Psoas muscle (tissue), 8 donors: ENCODE measurements at places on chromosomes 11 and 22. TPM values are rescaled to one million over a fixed set of nuclear protein-coding genes. Genes with fewer than 3 reads are reported as not detected.

- DNase-seq = no peak
Measured at GRCh38 chr11:10476927-10477689, 22.0 kb downstream of the AMPD3 start.

GRCh38 chr11:12109591-12110196 lies 696 bp upstream of the MICAL2 start:
- DNase-seq = no peak

DNA sequence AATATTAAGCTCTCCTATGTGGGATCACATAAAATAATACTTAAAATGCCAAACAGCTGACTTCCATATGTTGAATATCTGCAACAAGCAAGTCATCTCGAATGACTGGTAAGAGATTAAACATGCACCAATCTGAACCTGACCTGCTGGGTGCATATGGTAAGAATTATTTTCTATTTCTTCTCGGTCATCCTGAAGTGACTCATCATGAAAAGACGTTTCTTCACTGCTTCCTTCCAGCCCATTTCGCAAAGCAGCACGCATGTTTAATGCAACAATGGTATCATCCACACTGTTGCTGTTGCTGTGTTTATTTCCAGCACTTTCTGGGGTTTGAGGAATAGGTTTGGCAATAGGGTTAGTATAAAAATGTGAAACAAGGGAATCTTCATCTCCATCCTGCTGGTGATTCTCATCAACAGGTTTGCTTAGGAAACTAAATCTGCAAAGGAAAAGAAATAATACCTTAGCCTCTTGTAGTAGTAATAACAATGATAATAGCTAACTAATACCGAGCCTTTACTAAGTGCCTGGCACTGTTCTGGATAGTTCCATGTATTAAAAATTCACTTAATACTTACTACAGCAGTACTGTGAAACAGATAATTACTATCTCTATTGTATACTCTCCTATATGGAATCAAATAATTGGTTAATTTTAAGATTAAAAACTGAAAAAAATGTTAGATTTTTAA lies 52.0 kb upstream of the CHRNA10 start:
- DNase-seq = no peak

GRCh38 chr11:115389790-115390189 lies 114.4 kb downstream of the CADM1 start:
- DNase-seq = no peak

DNA sequence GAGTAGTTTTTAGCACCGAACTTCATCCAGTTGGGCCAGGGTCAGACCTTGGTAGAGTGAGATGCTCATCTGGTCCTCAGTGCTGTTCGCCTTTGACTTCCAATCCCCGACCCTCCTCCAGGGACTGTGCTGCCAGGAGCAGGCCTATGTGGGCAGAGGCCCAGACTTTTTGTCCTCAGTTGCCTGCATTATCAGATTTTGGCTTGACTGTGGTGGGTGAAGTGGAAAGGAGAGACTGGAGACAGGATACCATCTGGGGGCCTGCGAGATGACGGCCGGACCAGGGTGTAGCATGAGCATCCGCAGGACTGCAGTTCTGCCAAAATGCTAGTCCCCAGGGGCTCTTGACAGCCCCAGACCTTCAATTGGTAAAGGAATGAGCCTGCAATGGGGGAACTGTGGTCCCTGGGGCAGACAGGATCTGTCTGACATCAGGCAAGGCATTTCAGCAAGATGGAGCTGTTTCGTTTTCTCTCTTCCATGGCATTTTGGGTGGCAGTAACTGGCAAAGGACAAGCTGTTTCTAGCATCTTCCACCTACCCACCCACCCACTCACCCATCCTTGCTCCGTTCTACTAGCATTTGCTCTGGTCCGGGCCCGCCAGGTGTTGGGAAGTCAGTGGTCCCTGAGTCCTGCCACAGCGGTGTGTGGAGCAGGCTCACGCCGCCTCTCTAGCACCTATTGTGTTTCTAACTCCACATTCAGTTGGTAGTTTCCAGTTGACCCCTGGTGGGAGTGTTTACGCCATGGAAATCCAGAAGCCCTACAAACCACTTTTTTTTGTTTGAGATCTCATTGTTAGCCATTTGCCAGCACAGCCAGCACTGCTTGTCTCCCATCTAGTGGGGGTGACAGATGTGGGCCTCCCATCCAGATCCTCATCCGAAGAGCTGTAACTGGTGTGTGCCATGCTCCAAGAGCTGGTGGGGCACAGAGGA lies 53.5 kb downstream of the OTOG start:
- DNase-seq = peak; percentile 38

- DNase-seq = no peak
Measured at GRCh38 chr22:25120093-25120561, 79.5 kb upstream of the CRYBB3 start.

DNA sequence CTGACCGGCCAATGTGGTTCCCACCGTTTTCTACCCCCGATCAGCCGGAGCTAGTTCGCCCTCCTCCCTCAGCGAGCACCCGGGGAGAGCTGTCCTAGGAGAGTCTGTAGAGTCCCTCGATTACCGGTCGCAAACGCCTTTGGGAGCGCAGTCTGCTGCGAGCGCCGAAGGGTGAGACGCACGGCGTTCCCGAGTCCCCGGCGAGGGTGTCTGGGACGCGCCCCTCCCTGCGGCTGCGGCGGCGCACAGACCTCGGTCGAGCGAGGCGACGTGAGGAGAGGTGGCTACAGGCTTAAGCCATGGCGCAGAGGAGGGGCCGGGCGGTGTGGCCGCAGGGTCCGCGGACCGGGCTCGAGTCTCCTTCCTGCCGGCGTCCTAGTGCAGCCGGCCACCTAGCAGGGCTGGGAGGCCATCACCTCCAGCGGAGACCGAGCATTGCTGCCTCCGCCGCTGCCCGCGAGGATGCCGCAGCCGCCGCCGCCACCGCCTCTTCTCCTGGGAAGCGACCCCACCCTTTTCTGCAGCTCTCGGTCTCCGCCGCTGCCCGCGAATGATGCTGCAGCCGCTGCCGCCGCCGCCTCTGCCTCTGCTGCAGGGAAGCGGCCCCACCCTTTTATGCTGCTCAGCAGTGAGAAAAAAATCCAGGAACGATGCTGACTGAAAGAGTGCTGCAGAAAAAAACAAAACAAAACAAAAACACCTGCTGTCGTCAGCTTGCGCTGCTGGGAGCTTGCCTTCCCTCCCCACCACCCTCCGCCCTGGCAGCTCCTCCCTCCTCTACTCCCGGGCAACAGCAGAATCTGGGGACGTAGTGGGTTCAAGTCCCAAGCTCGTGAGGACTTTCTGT lies at the start of gene MAP6:
TSS of gene MAP6 (minus strand) at position 588 of the 847 bp plus-strand sequence. CDS start 669 bp downstream, outside the sequence.
- peak; percentile 58 for DNase-seq

GRCh38 chr11:24437123-24437522 lies 59.7 kb upstream of the LUZP2 start:
- DNase-seq = no peak

- DNase-seq = no peak
Measured at GRCh38 chr11:39434466-39434865, 2025.0 kb downstream of the LRRC4C start.

- no peak for DNase-seq
Measured at GRCh38 chr11:92401520-92401919, 176.9 kb downstream of the FAT3 start.

DNA sequence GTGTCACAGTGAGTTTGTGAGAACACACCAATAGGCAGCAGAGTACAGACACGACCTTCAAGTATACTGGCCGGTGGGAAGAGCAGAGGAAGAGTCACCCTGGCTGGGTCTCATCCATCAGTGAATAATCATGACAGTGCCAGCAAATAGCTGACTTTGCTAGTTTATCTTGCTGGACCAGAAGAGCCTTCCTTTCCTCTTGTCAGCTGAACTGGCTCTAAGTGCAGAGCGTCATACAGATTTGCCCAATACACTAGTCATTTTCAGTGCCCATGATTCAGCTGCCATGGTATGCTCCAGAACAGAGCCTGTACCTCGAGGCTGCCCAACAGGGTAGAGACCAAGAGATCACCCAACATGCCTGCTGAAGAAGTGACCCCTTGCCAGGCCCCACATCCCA lies 82.9 kb upstream of the TBCEL start:
- no peak for DNase-seq

- DNase-seq = no peak
Measured at GRCh38 chr11:64854157-64854533, 9.7 kb upstream of the CDC42BPG start.

GRCh38 chr22:23080613-23081290 lies 10.4 kb downstream of the GNAZ start:
- DNase-seq = no peak

DNA sequence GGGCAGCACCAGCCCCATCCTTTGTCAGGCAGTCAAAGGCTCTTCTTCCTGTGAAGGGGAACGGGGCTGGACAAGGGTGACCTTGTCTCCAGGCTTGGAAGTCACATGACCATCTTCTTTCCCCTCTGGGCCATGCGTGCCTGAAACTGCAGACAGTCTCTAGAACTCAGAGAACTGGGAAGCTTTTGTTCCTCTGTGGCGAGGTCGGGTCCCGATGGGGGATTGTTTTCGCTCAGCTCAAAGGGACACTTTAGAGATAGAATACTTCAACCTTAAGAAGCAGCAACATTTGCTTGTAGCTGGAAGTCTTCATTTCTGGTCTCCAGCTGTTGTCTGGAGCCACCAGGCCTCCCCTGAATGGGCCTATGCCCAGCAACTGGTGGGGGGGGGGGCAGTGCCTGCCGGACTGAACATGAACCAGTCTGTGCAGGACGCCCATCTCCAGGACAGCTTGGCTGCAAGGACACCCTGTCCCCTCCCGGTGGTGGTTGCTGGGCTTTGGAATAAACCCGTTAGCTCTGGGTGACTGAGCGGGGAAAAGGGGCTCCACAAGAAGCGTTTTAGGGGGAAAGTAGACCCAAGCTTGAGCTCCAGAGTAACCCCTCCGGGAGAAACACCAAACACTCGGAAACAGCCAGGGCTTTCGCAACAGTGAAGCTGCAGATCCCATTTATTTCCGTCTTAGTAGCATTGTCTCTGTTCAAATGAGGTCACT lies 55.7 kb upstream of the EMID1 start:
- peak; percentile 64 for DNase-seq

- no peak for DNase-seq
Measured at GRCh38 chr11:35250621-35251020, 111.7 kb downstream of the CD44 start.

DNA sequence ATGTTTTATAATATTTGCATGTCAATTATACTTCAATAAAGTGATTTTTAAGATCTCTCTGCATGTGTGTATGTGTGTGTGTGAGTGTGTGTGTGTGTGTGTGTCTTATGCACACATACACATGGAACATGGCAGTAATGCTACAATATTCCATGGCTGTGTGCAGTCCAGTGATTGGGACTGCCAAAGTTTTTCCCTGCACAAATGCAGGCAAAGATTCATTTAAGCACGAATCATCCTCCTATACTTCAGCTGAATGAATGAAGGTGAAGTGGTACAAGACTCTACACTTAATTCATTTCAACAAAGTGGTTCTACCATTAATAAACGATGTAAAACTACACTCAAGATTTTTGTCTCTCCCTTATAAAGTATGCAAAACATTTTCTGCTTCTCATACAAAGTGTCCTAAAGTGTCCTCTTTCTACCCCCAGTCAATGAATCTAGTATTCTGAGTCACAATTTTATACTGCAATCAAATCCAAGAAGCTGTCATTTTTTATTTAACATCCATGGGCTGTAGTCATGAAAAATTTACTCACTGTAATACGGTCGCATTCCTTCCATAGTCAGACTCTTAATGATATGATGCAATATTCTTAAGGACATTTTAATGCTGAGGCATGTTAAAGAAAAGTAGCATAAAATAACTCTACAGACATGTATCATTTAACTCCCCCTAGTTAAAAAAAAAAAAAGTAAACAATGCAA lies 132.4 kb downstream of the TTC28 start:
- no peak for DNase-seq

- no peak for DNase-seq
Measured at GRCh38 chr11:44969651-44970252, 19.1 kb upstream of the TP53I11 start.

Gene LMNTD2
- 0.04 TPM for polyA plus RNA-seq

Gene APOL5
- 0.15 TPM for polyA plus RNA-seq

Gene PLAAT2
- polyA plus RNA-seq = 0.16 TPM
